Umbilical cord (tissue), 2 donors: ENCODE measurements at places on chromosomes 1 and 21.
A peak's percentile ranks its signal among the peaks of the same experiment; 100 is the strongest.

- peak; percentile 75 for DNase-seq
Measured at GRCh38 chr1:216750031-216750627, 26.9 kb upstream of the ESRRG start.

DNA sequence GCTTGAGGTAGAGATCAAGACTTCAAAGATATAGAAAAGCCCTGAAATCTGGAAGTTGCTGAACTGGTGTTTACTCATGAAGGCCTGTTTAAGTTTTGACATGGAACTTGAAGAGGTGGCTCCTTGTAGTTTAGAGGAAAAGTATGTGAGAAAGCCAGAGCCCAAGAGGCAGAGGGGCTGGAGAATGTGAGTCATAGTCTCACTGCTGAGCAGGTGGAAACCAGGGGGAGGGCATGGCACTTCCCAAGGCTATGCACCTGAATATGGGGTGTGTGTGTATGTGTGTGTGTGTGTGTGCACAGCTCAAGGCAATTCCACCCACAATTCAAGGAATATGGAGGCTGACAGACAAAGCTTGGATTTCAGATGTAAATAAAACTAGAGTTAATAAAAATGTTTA lies 46.8 kb upstream of the C1orf198 start:
- no peak for DNase-seq

DNA sequence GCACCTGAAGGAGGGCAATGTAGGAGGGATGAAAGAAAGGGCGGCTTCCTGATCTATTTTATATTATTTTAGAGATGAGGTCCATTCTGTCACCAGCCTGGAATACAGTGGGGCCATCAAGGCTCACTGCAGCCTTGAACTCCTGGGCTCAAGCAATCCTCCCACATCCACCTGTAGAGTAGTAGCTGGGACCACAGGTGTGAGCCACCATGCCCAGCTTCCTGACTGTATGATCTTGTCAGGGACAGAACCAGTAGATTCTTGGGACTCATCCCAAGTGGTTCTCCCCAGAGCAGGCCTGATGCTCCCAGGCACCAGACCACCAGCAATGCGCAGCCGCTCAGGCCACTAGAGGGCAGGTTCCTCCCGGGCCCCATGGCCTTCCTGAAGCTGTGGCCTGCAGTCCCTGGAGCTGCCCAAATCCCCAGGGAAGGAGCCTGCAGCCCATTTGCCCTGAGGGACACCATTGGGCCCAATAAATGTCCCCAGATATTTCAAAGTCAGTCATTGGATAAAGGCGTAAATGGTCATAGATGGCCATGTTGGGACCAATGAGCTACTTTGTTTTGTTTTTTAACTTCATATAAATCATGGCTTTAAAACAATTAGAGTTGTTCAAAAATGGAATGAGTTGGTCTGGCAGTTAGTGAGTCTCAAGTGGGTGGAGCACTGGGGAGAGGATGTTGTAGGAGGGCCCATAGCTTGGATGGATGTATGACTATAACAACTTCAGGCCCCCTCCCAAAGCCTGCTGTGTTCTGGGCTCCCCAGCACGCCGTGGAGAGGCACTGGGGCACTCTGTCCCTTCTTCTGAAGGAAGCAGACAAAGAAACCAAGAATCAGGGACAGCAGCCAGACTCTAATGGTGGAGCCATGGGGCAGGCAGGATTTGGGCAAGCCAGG lies 44.7 kb upstream of the GOLT1A start:
- peak; percentile 57 for DNase-seq

DNA sequence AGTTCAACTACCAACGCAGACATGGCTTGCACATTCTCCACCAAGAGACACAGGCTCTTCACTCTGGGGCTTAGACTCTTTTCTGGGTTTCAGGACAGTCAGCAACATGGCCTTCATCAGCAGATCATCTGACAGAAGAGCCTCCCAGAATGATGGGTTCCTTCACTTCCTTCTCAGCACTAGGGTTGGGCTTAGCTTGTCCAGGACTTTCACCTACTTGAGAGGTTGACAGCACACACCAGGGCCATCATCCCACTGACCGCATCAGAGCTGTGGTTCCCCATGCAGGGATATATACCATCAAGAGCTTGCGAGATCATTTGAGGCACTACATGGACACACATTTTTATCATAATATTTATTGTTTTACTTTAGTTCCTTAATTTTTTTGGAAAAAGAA lies 10.4 kb upstream of the NCF2 start:
- no peak for DNase-seq

DNA sequence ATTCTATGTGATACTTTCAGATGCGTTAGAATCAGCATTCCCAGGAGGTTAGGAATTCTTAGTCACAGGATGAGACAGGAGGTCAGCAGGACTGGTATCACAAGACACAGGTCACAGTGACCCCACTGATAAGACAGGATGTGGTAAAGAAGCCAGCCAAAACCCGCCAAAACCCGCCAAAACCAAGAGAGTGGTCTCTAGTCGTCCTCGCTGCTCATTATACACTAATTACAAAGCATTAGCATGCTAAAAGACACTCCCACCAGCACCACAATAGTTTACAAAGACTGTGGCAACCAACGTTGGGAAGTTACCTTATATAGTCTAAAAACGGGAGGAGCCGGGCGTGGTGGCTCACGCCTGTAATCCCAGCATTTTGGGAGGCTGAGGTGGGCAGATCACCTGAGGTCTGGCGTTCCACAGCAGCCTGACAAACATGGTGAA lies 13.9 kb upstream of the ACTA1 start:
- no peak for DNase-seq

GRCh38 chr1:75615613-75616435 lies 4.9 kb upstream of the SLC44A5 start:
- peak; percentile 54 for DNase-seq

GRCh38 chr21:42530167-42530518 lies 16.5 kb downstream of the SLC37A1 start:
- no peak for DNase-seq

DNA sequence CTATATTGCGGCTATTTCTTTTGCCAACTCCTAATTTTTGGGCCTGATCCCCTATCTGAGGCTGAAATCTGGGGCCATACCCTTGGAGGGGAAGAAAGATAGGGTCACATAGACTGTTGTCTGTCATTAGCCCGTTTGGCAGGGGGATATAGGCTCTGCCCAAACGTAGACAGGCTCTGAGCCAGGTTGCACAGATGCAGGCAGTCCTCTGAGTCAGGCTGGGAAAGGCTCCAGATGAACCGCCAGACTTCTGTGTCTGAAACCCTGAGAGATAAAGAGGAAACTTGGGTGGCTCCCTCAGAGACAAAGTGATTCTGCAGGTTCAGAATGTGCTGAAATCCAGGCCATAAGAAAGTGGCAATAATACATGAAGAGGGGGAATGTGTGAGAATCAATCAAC lies 4.0 kb upstream of the CAP1 start:
- DNase-seq = peak; percentile 94

DNA sequence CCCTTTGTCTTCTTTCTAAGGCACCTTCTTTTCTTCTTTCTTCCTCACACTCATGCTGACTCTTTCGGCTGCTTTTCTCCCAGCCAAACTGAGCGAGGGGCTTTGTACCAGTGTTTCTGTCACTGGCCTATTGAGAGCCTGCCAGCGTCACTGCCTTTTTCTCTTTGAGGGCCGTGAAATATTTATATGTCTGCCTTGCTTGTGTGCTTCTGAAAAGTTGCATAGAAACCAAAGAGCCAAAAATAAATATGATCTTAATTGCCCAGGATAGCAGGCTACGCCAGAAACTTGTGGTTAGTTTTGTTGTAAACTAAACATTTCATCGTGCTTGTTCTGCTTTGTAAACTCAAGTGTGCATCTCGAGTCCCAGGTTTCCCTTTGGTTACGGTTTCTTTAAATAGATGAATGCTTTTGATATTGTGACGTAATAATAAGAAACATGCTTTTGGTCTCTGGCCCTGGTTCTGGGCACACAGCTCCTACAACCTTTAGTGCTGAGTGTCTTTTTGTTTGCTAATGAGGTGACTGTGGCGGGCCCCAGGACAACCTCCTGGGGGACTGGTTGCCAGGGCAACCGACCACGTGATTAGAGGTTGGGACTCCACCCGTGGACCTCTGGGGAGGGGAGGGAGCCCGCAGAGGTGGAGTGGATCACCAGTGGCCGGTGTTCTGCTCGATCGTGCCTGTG lies 10.8 kb downstream of the SLC37A1 start:
- DNase-seq = no peak

GRCh38 chr1:184299406-184299790 lies 87.4 kb upstream of the C1orf21 start:
- peak; percentile 72 for DNase-seq

GRCh38 chr1:113683384-113684152 lies 75.7 kb downstream of the PHTF1 start:
- DNase-seq = peak; percentile 91

- DNase-seq = no peak
Measured at GRCh38 chr1:106615473-106615872, 441.0 kb upstream of the PRMT6 start.

- DNase-seq = no peak
Measured at GRCh38 chr1:116514708-116515525, 55.9 kb downstream of the CD58 start.

DNA sequence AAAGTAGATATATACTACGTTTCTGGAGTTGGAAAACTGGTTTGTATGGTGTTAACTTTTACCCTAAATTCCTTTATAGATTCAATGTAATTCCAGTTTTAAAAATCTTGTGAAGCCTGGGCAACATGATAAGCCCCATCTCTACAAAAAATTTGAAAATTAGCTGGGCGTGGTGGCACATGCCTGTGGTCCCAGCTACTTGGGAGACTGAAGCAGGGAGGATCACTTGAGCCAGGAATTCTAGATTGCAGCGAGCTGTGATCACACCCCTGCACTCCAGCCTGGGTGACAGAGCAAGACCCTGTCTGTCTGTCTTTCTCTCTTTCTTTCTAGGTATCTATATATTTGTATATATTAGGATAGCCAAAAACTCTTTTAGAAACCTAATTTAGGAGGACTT lies 141.9 kb downstream of the CLEC20A start:
- DNase-seq = no peak

DNA sequence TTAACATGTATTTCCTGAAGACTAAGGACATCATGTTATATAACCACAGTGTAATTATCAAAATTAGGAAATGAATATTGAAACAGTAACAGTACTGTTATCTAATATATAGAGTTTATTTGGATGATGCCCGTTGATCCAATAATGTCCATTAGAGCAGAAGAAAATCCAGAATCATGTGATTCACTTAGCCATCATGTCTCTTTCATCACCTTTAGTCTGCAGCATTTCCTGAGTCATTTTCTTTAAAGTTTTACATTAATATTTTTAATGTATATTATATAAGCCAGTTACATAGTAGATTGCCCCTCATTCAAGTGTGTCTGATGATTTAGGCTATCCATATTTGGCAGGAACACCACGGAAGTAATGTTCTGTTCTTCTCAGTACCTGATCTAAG lies 28.9 kb downstream of the MPZL1 start:
- DNase-seq = no peak

DNA sequence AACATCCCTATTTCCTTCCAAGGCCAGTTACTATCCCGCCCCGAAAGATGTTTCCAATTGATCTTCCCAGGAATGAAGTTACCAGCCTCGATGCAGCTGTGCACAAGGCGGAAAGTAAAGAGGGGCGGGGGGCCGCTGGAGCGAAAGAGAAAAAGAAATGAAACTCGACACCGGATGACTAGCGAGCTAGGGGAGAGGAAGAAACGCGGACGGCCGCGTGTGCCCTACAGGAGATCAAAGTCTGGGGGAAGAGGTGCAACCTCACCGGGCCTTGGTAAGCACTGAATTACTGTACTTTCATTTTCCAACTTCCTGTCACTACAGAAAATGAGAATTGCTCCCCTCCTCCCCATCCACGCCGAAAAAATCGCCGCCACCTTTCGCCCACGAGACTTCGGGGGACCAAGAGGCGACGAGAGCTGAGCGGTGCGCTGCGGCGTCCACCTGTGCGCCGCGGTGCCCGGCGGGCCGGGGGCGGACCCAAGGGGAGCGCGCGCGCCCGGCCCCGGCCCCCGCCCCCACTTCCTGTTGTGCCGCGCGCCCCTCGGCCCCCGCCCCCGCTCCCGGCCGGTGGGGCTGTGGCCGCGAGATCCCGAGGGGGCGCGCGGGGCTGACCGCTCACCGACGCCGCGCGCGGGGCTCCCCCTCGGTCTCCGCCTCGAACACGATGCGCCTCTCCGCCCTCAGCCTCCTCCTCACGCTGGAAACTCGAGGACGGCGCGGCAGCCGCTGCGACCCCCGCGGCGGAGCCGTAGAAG lies 622 bp downstream of the ELK4 start:
- peak; percentile 85 for DNase-seq

- DNase-seq = no peak
Measured at GRCh38 chr1:207822124-207822601, 70.3 kb downstream of the CD46 start.

- no peak for DNase-seq
Measured at GRCh38 chr1:71046891-71047634, 553 bp downstream of the PTGER3 start.

DNA sequence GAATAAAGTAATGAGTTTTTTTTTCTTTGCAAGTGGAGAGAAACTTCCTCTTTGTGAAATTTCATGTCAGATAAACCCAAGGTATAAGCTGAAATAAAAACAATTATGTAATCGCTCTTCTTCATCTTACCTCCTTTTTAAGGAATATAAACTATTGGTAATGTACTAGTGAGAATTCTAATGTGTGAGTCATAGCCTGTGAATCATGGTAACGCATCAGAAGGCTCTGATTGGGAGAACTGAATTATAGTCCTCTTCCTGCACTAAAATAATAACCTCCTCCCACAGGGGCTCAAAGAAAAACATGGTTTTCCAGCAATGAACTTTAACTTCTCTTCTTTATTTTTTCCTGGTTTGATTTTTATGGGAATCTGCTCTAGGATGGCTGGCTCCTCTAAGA lies 57.1 kb upstream of the COX20 start:
- DNase-seq = peak; percentile 13

DNA sequence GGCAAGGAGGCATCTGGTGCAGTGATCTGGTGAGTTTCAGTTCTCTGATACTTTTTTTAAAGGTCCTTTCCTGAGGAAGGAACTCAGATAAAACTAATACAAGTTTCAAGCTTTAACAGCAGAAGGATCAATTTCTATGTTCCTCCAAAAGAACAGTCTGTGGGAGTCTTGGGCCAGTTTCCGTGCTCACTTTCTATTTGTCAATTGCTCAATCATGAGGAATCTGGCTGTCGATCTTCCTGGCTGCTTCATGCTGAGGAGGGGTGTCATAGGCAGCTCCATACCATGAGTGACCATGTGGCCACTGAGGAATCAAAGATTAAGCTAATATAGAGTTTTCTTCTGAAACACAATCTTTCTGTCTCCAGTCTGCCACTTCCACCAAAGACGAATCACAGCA lies 11.4 kb upstream of the TMEM125 start:
- no peak for DNase-seq

DNA sequence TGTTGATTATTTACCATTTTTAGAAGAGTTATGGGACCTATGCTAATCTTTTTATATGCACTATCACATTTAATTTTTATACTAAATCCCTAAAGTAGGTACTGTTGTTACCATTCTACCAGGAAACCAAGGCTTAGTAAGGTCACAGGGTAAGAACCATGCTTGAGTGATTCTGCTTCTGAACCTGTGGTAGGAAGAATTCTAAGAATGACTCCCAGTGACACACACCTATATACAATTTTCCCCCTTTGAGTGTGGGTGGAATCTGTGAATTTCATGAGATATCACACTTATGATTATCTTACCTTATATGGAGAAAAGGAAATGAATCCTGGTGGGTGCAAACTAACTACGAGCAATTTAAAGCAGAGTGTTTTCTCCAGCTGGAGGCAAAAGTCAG lies 391.0 kb downstream of the USH2A start:
- DNase-seq = no peak

GRCh38 chr1:119081700-119082099 lies 58.8 kb downstream of the WARS2 start:
- no peak for DNase-seq

- no peak for DNase-seq
Measured at GRCh38 chr1:242146652-242147051, 147.8 kb upstream of the MAP1LC3C start.

- no peak for DNase-seq
Measured at GRCh38 chr21:45736690-45737484, 93.4 kb downstream of the PCBP3 start.
